Right lobe of liver (tissue), 6 donors: ENCODE measurements at places on chromosomes 3 and 15. TPM values are rescaled to one million over a fixed set of nuclear protein-coding genes. Genes with fewer than 3 reads are reported as not detected.

DNA sequence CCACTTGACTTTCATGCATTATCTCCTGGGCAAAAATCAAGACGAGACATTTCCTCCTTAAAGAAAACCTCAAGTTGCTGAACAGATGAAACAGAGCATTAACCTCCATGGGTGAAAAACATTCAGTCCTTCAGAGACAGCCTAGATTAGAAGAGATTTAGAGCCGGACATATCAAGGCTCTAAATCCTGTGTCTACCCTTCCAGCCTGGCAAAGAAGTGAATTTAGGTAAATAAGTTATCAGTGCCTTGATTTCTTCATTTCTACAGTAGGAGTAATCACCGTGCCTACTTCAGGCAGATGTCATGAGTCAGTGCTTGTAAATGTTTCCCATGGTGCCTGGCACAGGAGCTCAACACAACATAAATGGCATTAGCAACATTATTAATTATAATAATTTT, 159.3 kb upstream of the PRICKLE2 start:
- no peaks in the 10 kb centered on the region for H3K27me3 ChIP-seq
- H3K27ac ChIP-seq = no peak overlapping the region
- H3K36me3 ChIP-seq = no peaks in the 10 kb centered on the region

PDZRN3 gene
- total RNA-seq = 0.56 TPM

DNA sequence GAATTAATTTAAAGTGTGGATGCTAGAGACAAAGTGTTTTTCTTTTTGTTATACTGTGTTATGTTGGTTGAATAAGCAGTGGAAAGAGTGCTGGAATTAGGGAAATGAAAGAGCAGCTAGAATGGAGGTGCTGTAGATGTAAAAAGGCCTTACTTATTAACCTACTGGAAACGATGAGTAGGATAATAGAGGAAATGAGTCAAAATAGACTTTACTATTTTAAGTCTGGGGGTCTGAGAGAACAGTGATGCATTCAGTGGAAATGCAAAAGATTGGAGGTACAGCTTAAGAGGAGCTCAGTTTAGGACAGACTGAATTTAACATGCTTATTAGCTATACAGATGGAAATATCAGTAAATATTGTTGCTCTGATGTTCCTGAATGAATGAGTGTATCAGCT, 674.0 kb downstream of the OTOL1 start:
- no peaks in the 10 kb centered on the region for H3K36me3 ChIP-seq
- no peaks in the 10 kb centered on the region for H3K27me3 ChIP-seq
- no peak overlapping the region for H3K27ac ChIP-seq
- DNase-seq = no peak

- no peak for DNase-seq
- H3K4me1 ChIP-seq = peaks cover 18% of the 10 kb centered on the region
- H3K4me3 ChIP-seq = no peak overlapping the region
- H3K27me3 ChIP-seq = no peaks in the 10 kb centered on the region
- peaks cover 33% of the 10 kb centered on the region for H3K36me3 ChIP-seq
Measured at GRCh38 chr3:170865209-170866094, 4.5 kb downstream of the RPL22L1 start.

DNA sequence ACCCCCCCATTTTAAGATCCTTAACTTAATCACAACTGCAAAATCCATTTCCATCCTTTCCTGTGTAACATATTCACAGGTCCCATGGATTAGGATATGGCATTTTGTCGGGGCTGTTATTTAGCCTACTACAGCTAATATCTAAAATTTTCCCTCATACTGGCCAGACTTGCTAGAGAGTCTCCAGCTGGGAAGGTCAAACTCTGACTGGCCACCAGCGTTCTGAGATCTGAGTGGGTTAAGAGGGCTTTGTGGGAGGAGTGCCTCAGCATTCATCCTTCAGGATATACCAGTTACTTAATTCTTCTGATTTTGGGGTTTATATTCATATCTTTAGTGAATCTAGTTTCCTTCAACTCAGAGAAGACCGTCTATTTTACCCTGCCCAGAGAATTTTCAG, 17.7 kb downstream of the TM4SF18 start:
- no peak overlapping the region for H3K27ac ChIP-seq
- no peak overlapping the region for H3K4me3 ChIP-seq
- no peaks in the 10 kb centered on the region for H3K27me3 ChIP-seq
- H3K4me1 ChIP-seq = no peaks in the 10 kb centered on the region

DNA sequence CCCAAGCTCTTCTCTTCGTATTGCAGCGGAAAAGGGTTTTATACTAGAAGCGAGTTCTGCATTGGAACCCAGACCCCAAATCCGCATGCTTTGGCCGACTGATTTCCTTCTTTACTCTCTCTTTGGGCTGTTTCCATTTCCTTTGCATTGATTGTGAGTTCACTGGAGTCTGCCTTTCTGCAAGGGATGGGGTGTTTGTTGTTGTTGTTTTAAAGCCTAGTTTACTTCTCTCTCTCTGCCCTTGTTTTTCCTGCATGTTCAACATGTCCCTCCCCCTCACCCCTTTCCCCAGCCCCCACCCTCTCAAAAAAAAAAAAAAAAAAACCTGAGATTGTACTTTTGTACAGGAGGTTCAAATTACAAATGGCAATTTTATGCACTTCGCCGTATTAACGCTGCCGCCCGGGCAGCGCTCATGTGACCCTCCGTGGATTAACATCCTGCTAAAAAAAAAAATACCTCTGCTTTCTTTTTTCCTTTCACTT, 2.2 kb downstream of the NR2F2 start:
- H3K36me3 ChIP-seq = no peaks in the 10 kb centered on the region
- no peaks in the 10 kb centered on the region for H3K27me3 ChIP-seq
- H3K4me3 ChIP-seq = peak overlapping the region; percentile 71
- H3K27ac ChIP-seq = peak overlapping the region; percentile 90
- no peaks in the 10 kb centered on the region for H3K4me1 ChIP-seq
- DNase-seq = no peak

RASL12 gene
- total RNA-seq = 0.29 TPM

LRRC49 gene
- 0.55 TPM for total RNA-seq

DNA sequence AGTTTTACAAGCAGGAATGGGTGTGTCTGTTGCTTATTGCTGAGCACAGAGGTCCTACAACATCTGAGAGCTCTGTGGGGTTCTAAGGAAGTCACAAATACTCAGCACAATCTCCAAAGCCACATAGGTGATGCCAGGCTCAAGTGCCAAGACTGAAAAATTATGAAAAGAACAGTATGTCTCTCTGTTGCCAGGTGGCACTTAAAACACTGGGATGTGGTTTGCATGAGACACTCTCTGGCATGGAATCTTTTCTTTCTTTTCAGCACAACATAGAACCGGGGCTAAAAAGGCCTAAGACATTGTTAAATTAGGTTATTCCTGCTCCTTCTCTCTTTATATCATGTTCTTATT, 127.3 kb upstream of the PRICKLE2 start:
- no peak overlapping the region for H3K4me3 ChIP-seq
- no peaks in the 10 kb centered on the region for H3K4me1 ChIP-seq
- no peaks in the 10 kb centered on the region for H3K36me3 ChIP-seq
- H3K27ac ChIP-seq = no peak overlapping the region

DNA sequence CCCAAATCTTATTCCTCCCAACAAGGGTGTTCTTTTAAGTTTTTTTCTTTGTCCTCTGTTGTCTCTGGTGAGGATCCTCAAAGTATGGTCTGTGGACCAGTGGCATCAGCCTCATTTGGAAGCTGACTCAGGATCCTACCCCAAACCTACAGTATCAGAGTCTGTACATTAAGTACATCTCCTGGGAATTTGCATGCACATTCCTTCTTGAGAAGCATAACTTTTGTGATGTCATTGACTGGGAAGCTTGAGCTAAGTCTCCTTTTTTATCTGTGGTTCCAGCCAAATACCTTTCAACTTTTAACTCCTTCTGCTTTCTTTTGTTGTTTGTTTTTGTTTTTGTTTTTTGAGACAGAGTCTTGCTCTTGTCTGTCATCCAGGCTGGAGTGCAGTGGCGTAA, 40.5 kb downstream of the ARMC8 start:
- H3K4me1 ChIP-seq = no peaks in the 10 kb centered on the region
- no peak overlapping the region for H3K27ac ChIP-seq
- H3K4me3 ChIP-seq = no peak overlapping the region
- H3K36me3 ChIP-seq = peaks cover 10% of the 10 kb centered on the region
- no peaks in the 10 kb centered on the region for H3K27me3 ChIP-seq
- no peak for DNase-seq

GRCh38 chr3:116449546-116450350, 4.5 kb upstream of the LSAMP start:
- no peaks in the 10 kb centered on the region for H3K4me1 ChIP-seq
- DNase-seq = no peak
- H3K27ac ChIP-seq = no peak overlapping the region
- H3K27me3 ChIP-seq = no peaks in the 10 kb centered on the region
- no peak overlapping the region for H3K4me3 ChIP-seq

DNA sequence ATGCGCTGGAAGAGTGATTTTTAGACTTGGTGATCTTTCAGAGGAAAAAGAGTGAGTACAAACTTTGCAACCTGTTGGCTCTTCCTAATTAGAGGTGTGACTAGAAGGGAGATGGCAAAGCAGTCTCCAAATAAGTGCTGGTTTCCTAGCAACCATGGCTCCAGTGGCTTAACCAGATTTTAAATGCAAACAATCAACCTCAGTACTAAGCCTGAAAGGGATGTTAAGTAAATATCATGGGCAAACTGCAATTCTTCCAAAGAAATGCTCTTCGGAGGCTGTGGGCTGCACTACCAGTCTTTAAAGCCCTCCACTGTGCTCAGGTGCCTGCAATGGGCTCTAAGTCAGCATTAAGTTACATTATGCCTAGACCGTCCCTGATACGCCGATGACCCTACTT, 678.1 kb upstream of the CCDC54 start:
- H3K4me3 ChIP-seq = no peak overlapping the region
- H3K27ac ChIP-seq = no peak overlapping the region
- H3K4me1 ChIP-seq = no peaks in the 10 kb centered on the region
- no peak for DNase-seq
